ENCODE measurements at places on chromosomes 11 and 22.

DNA sequence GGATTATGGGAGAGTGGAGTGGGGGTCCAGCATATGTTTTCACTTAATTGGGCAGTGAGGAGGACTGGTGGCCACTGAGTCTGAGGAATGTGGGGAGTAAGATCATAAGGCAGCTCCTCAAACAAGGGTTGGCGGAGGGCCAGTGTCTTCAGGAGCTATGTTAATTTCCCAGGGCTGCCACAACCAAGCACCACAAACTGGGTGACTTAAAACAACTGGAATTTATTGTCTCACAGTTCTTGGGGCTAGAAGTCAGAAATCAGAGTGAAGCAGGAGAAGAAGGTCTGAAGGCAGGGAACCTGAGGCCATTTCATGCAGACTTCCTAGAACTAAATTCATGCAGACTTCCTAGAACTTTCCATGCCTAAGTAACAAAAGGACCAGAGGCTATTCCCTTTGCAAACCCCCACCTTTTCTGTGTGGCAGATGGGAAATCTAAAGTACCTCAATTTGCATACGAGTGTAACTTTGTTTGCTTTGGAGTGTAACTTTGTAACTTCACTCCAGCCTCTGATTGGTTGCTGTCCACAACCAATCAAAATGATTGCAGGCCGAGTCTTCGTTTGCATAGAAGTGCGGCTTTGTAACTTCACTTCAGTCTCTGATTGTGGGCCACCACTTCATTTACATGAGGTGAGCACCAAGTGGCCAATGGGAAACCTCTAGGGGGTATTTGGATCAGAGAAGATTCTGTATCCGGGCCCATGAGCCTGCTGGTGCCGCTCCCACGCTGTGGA is 50.5 kb upstream of the ZBED5 start:
- DNase-seq: no peak

GRCh38 chr11:12150831-12151382 is 40.5 kb downstream of the MICAL2 start:
- DNase-seq: no peak

- DNase-seq: peak; percentile 39
Observed at GRCh38 chr11:64763526-64764039, 3.8 kb upstream of the PYGM start.

DNA sequence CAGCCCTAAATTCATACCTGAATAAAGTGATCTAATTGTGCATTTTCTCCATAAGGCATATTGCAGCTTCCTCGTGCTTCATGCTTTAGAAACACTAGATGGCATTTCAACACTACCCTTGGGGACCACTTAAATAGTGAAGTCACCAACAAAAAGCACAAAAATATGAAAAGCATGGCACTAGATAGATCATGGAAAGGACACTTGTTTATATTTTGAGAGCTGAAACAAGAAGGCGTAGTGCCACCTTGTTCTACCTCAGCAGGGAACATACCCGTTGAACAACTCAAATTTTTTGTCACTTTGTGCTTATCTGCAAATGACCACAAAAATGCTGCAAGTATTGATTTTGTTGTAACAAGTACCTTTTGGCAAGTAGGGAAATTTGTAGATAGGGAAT is 8.6 kb downstream of the TBCEL start:
- DNase-seq: no peak

GRCh38 chr22:46148816-46149511 is 1.4 kb upstream of the PPARA start:
- DNase-seq: peak; percentile 24

- no peak for DNase-seq
Observed at GRCh38 chr11:118845369-118845768, 38.3 kb upstream of the CXCR5 start.

DNA sequence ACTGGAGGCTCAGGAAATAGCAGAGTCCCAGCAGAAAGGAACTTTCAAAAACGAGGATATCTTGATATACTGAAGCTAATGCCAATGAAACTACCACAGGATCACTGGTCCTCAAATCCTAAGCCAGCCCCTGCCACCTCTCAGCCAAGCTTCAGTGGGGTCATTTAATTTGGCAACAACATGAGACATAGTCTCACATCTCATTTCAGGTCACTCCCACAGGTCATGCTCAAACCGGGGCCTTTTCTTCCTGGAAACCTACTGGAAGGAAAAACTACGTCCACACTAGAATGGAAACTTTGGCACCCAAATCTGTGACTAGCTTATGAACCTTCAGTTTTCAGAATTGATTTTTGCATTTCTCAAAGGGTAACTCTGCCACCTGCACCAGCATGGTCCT is 61.9 kb upstream of the CYP2D6 start:
- no peak for DNase-seq
